Ascending aorta (tissue), 2 donors: ENCODE measurements at places on chromosomes 2 and 18.

- DNase-seq, result no peak
Measured at GRCh38 chr2:199572571-199572970, 114.8 kb upstream of the SATB2 start.

DNA sequence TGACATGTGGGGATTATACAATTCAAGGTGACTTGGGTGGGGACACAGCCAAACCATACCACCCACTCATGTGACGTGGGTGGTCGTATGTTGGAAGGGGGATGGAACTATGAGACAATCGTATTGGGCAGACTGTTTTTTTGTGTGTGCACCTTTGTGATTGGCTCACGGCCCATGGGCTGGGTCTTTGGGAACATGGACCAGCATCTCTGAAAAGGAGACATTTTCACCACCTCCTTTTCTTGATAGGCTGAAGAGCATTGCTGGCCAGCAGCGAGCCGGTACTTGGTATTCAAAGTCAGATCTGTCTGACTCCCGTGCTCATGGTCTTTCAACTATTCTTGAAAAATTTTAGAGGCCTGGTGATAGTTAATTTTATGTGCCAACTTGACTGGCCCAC, 62.1 kb downstream of the DIPK1C start:
- no peak for DNase-seq

DNA sequence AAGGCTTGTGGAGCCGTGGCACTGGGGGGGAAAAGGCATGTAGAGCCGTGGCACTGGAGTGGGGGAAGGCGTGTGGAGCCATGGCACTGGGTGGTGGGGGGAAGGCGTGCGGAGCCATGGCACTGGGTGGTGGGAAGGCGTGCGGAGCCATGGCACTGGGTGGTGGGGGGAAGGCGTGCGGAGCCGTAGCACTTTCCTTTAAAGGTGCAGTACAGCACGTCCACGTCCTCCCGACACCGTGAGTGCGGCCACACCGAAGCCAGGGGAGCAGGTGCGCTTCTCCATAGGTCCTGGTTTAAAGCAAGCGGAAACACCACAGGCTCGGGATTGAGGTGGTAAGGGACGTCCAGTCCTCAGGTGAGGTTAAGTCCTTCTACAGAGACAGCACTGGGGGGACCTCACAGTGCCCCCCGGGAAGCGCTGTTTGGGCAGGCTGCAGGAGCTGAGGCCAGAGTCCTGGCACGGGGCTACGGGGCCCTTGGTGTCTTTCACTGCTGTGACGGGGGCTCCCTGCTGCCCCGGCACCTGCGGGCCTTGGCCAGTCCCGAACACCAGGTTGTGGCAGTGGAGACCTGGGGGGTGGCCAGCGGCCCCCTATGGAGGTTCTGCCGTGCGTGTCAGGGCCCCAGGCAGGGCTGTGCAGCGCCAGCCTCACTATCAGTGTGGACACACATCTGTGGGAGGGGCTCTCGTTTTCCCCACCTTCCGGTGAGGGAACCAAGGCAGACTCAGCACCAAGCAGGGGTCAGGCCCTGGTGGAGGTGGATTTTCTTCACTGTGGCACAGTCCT, 93.0 kb upstream of the CTDP1 start:
- no peak for DNase-seq

GRCh38 chr2:82790206-82791021, 1668.7 kb downstream of the SUCLG1 start:
- no peak for DNase-seq

DNA sequence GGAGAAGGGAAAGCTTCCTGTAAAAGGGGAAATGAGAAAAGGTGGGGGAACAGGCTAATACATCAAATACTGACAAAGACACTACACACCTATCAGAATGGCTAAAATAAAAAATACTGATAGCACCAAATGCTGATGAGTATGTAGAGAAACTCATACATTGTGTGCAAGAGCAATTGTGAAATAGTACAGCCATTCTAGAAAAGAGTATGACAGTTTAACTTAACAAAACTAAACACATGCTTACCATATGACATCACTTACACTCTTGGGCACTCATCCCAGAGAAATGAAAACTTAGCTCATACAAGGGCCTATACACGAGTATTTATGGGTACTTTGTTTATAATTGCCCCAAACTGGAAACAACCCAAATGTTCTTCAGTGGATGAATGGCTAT, 53.4 kb downstream of the ZNF638 start:
- no peak for DNase-seq

GRCh38 chr2:72089537-72089936, 58.1 kb downstream of the CYP26B1 start:
- DNase-seq, result no peak

DNA sequence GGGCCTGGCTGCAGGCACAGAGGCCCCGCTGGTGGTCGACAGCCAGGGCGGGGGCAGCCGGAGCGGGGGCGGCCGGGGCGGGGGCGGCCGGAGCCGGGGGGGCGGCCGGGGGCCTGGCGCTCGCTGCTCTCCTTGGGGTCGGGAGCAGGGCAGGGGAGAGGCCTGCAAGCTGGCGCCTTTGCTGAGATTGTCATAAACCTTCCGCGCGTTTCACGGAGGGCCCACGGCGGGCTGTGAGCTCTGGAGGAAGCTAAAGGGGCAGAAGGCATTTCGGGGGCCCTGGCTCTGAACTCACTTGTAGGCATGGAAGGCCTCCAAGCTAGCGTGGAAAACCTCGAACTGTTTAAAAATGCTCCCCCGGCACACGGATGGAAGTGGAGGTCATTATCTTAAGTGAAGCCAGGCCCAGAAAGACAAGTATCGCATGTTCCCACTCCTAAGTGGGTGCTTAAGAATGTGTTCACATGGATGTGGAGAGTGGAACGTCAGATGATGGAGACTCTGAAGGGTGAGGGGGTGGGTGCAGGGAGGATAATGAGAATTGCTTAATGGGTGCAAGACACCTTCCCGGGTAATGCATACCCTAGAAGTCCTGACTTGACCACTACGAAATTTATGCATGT, 629 bp downstream of the PRELID3A start:
- no peak for DNase-seq

DNA sequence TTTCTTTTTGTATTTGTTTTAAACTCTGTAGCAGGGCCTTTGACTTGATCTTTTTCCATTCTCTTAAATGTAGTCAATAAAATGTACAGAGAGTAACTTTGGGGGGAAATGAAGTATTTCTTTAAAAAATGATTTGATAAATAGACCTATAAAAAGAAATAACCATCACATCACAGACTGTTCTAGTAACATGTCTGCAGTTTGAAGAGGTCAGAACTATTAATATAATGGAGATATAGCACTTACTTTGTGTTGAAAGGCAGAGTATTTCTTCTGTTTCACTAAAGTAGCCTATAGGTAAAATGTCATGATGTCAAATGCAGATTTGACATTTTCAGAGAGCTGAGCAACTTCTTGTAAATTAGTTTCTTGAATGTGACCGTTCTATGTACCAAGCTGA, 55.7 kb upstream of the FAM237A start:
- no peak for DNase-seq

GRCh38 chr2:135617501-135618015, 86.3 kb downstream of the R3HDM1 start:
- DNase-seq, result no peak

DNA sequence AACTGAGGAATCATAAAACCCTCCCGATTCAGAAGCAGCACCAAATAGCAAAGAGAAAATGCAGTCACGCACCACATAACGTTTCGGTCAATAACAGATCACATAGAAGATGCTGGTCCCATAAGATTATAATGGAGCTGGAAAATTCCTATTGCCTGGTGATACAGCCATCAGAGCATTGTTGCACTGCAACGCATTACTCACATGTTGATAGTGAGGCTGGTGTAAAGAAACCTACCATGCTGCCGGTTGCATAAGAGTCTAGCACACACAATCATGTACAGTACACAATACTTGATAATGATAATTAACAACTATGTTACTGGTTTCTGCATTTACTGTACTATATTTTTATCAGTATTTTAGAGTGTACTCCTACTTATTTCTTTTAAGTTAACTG, 32.5 kb downstream of the RNF152 start:
- no peak for DNase-seq

GRCh38 chr18:77344786-77345500, 95.3 kb downstream of the GALR1 start:
- DNase-seq, result no peak

- DNase-seq, result no peak
Measured at GRCh38 chr2:212894026-212894425, 257.4 kb downstream of the IKZF2 start.

DNA sequence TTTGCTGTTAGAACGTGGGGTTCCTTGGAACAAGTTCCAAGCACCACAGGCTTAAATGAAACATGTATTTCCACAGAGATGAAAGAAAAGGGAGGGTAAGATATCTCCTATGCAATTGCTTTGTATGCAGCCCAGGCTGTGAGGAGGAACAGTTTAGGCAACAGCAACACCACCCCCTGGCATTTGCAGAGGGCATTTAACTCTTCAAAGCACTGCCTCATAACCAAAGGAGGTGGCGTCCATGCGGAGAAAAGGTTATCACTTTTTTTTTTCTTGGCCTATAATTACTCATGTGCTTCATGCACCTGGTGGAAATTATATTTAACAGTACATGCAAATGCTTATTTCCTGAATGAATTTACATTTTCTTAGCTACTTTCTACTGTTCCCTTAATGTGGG, 286.0 kb downstream of the LPIN1 start:
- no peak for DNase-seq

- no peak for DNase-seq
Measured at GRCh38 chr2:160634436-160634835, 140.8 kb upstream of the RBMS1 start.

DNA sequence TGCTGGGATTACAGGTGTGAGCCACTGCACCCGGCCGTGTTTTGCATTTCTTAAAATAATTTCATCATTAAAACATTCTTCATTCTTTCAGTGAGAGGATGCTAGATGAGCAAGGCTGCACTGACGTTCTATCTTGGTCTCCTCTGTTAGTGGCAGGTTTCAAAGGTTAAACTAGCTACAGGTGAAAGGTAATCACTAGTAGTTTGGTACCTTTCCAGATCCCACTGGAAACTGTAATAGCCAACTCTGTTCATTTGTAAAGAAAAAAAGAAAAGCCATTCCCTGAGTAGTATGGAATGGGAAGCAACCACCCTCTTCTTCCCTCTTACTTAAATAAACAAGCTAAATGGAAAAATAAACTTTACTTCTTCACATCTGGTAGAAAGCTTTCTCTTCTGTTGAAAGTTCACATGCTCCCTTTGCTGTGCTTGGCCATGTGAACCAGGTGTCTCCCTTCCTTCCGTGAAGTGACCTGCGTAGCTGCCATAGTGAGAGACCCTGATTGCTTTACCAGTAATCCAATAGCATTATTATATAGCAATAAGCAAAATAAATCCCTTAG, 94.0 kb downstream of the GREB1L start:
- DNase-seq, result no peak

DNA sequence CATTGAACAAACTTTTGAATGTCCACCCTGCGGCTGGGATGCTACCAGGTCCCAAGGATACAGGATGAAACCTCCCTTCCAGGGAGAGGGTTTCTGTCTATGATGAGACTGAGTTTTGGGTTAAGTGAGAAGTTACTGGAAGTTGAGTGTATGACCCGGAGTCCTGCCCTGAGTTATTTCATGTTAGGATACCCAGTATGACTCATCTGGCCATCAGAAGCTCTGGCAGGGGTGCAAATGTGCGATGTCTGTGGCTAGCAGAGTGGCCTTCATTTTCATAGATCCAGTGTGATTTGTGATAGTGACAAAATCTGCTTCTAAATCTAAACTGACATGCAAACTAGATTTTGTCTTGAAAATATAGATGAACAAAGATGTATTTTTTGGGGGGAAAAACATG, 55.3 kb downstream of the KCTD1 start:
- DNase-seq, result no peak

DNA sequence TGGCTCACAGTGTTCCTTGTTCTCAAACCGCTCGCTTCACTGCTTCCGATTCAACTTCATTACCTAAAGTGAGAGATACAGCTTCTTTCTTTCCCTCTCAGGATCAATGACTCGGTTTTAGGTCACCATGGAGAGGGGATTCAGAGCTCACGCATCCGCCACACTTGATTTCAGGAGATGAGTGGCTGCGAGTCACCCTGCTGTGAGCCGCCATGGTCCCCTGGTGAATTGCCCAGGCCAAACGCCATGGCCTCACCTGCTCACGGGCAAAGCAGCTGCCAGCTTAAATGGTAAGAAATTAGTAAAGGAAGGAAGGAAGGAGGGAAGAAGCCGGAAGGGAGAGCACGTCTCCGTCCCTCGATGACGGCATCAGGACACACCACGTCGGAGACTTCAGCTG, 60.5 kb downstream of the ADNP2 start:
- DNase-seq, result no peak
